Nucleus accumbens (tissue), 56 donors: ENCODE measurements at places on chromosomes 2 and 18.

GRCh38 chr2:141393214-141393545 lies 737.6 kb downstream of the LRP1B start:
- no peak for DNase-seq

DNA sequence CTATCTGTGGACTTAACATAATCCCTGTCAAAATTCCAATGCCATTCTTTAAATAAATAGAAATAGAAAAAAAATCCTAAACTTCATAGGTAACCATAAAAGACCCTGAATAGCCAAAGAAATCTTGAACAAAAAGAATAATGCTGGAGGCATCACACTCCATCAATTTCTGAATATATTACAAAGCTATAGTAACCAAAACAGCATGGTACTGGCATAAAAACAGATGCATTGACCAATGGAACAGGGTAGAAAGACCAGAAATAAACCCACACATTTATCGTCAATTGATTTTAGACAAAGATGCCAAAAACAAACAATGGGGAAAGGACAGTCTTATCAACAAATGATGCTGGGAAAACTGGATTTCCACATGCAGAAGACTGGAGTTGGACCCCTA lies 205.7 kb downstream of the VAPA start:
- no peak for DNase-seq

DNA sequence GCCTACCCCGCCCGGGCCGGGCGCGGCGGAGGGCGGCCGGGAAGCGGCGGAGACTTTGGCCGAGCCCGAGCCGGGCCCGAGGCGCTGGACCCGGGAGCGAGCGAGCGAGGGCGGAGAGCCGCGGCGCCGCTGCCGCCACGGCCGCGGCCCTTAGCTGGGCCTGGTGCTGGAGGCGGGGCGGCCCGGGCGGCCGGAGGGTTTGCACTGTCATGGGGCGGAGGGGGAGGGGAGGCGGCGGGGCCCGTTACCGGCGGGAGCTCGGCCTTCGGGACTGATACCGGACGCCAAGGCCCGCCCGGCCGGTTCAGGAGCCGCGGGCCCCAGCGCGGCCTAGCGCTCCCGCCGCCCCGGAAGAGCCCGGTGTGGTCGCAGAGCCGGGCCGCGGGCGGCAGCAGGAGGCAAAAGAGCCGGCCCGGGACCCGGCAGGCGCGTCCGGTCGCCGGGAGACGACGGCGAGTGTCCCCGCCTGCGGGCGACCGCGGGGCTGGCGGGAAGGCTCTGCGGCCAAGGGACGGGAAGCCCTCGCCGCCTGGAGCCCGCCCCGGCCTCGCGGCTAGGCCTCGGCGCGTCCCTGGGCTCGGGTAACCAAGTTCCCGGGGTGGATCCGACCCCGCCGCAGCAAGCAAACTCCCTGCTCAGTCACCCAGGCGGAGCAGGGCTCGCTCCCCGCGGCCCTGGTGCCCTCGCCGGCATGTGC lies 697 bp downstream of the KCMF1 start:
- peak; percentile 37 for DNase-seq

DNA sequence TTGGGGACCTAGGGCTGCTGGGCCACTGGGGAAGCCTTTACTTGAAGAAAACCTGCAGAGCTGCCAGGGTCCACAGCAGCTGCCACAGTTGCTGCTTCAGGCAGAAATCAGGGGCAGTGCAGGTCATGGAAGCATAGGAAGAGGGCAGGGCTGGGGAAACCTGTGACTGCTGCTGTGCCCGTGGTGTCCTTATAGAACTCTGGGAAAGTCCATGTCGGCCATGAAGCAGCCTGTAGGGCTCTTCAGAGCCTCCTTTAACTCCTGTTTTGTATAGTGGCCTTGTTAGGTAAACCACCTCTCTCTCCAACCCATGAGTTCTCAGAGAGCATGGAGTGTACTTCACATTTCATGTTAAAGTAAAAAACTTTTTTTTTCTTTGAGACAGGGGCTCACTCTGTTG lies 62.1 kb downstream of the SMAD4 start:
- DNase-seq = no peak

GRCh38 chr2:195489101-195489500 lies 167.9 kb upstream of the SLC39A10 start:
- DNase-seq = no peak

GRCh38 chr2:200670751-200671150 lies 84.9 kb downstream of the AOX1 start:
- DNase-seq = no peak

DNA sequence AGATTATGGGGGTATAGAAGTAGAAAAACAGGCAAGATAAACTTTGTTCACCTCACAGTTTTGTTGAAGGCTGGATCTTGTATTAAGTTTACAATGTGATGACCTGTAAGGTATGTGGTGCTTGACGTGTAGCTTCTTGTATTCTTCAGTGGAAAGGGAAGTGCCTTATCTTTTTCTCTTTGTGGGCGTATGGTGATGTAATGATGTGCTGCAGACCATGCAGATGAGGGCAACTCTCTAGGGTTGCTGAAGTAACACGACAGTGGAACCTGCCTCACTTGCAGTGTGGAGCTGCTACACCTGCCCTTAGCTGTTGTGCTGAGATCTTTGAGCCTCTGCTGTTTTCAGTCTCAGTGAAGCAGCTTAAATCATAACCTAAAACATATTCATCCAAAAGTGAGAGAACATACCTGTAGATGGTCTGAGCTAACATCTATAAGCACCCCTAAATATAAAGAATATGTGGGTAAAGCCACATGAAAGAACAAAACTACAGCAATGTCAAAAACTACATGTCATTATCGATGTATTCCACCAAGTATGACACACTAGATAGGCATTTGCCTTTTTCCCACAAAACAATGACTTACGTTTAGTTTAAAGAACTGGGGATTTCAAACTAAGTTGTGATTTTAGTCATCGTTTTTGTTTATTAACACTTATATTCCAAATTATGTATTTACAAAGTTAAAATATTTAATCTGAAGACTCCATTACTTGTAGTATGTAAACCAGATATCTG lies 1144.1 kb downstream of the CNTNAP5 start:
- no peak for DNase-seq

- DNase-seq = no peak
Measured at GRCh38 chr2:211611061-211611518, 927.5 kb downstream of the ERBB4 start.

DNA sequence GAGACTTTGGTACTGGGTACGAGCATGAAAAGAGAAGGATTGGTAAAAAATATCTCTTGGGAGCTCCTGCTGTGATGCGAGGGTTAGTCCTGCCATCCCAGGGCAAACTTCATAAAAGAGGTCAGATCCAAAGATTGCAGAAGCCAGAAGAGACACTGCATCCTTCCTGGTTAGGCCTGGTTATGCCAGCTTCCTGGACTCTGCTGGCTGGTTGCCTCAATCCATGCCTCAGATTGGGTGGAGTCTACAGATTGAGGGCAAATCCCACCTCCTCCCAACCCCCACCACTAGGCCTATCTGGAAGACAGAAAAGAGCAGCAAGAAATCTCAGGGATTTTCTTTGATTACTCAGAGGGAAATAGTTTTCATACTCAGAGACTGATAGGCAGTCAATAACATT lies 5.3 kb upstream of the ACADL start:
- no peak for DNase-seq

- no peak for DNase-seq
Measured at GRCh38 chr2:23756593-23757292, 170.2 kb downstream of the ATAD2B start.

- DNase-seq = no peak
Measured at GRCh38 chr18:33330711-33331110, 109.8 kb downstream of the CCDC178 start.

DNA sequence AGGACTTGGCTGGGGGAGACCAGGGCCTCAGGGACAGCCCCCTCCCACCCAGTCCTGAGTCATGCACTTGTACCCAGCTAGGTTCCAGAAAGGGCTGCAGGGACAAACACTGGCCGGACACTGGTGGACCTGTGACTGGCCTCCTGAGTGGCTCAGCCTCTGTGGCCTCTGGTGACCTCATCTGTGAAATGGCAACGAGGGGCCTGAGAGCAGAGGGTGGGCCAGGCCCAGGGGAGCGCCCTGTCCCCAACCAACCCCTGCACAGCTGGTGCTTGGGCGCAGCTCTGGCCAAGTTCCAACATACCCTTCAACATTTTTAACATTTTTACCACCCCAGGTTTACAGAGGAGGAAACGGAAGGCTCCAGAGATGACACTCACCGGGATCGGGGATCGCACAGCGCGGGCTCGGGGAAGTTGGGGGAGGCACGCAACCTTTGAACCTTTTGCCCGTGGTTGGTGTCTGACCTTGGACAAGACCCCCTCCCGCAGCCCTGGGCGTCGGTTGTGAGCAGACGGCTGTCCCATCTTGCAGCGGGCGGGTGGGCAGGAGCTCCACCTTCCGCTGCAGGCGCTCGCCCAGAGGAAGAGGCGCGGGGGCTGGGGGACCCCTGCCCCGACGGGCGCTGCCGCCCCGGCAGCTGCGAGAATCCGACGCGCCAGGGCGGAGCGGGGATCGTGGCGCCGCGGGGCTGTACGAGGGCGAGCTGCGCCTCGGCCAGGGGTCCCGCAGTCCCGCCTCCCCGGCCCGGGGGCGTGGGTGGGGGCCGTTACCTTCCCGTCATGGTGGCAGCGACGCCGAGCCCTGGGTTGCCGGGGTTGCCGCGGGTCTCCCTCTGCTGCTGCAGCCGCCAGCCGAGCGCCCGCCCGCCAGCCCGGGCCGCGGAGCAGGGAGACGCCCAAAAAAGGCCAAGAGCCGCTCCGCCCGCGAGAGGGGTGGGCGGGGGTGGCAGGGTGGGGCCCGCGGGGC lies 805 bp downstream of the LIMS2 start:
- DNase-seq = no peak

DNA sequence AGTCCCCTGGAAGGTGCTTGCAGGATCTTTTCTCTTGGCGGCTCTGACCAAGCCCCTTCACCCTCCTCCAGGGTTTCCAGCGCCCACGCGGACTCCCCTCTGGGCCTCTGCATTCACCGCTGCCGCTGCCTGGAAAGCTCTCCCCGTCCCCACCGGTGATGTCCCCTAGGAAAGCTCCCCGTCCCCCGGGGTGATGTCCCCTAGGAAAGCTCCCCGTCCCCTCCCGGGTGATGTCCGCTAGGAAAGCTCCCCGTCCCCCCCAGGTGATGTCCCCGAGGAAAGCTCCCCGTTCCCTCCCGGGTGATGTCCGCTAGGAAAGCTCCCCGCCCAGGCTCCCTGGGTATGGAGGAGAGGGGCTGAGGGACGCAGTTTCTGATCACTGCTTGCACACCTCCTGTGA lies 27.9 kb downstream of the ZAP70 start:
- DNase-seq = no peak

DNA sequence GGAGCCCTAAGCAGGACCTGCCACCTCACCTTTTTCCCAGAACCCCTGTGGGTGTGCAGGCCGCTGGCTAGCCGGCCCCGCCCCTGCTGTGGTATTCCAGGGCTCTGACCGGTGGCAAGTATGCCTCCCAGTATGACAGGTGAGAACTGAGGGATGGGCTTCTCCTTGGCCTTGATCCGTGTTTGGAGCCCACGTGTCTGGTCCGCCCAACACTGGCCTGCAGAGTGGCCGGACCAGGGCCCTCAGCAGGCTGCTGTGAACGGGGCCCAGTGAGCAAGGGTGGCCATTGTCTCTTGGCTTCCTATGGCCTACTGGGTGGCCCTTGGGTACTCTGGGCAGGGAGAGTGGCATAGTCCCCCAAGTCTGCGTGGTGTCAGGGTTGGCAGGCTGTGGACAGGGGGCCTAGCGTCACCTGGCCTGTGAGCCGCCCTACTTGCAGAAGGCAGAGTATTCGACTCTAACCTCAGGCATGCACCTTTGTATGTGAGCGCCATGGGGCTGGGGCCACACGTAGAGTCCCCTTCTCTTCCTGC lies 1.8 kb downstream of the RNPEPL1 start:
- no peak for DNase-seq

- no peak for DNase-seq
Measured at GRCh38 chr2:163640542-163641193, 95.1 kb downstream of the FIGN start.

GRCh38 chr2:31216734-31217133 lies 581 bp downstream of the CAPN14 start:
- DNase-seq = no peak

DNA sequence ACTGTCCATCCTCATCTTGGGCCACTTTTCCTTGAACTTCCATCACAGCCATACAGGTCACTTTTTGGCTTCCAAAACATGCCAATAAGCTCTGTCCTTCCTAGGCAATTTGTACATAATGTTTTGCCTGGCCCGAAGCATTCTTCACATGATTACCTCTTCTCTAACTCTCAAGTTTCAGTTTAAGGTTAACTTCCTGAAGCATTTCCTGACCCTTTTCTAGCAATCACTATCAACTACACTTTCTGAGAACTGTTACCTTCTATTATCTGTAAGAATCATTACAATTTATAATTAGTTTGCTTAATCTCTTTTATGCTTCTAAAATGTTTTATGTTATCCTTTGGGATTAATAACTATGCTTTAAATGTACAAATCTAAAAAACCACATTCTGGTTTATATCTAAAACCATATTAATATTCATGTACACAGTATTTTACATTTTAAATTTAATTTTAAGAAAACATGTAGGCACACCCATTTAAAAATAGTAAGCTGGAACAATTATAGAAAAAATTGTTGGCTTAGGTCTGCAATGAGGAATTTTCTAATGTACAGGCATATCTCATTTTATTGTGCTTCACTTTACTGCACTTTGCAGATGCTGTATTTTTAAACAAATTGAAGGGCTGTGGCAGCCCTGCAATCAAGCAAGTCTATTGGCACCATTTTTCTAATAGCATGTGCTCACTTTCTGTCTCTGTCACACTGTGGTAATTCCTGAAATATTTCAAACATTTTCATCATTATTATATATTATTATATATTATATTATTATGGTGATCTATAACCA lies 76.4 kb downstream of the C2orf74 start:
- no peak for DNase-seq

DNA sequence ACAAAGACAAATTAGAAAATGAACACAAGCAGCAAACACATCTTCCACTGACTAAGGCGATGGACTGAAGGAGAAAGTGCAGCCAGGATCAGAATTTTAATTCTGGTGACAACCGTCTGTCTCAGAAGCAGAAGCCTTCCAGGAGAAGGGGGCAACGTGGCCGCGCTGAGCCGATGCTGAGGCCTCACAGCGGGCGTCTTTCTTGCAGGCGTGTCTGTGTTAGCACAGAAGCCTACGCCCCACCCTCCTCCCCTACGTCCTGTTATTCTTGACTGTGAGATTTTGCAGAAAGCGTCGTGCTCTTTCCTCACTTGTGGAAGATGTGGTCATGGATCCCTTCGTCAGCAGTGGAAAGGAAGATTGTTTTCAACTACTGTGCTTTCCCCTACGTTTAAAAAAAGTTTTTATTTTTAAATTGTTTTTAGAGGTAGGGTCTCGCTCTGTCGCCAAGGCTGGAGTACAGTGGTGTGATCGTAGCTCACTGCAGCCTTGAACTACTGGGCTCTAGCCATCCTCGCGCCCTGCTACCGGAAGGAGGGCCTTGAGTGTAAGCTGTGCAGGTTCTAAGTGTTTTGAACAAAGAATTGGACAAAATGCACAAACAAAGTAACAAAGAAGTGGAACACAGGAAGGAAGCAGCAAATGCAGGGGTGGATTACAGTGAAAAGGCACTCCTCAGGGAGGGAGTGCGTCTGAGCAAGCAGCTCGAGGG lies 422.0 kb downstream of the GALR1 start:
- DNase-seq = no peak
